Esophagus squamous epithelium (tissue), 5 donors: ENCODE measurements at places on chromosomes 2 and 18. TPM values are rescaled to one million over a fixed set of nuclear protein-coding genes. Genes with fewer than 3 reads are reported as not detected.

TM4SF20 gene
- not detected for total RNA-seq

SCN7A gene
- 0.99 TPM for total RNA-seq

GRCh38 chr2:178498137-178498536 lies 17.9 kb downstream of the PLEKHA3 start:
- H3K27ac ChIP-seq: no peak overlapping the region
- H3K4me3 ChIP-seq: no peak overlapping the region
- DNase-seq: no peak

KIAA2012 gene
- not detected for total RNA-seq

DNA sequence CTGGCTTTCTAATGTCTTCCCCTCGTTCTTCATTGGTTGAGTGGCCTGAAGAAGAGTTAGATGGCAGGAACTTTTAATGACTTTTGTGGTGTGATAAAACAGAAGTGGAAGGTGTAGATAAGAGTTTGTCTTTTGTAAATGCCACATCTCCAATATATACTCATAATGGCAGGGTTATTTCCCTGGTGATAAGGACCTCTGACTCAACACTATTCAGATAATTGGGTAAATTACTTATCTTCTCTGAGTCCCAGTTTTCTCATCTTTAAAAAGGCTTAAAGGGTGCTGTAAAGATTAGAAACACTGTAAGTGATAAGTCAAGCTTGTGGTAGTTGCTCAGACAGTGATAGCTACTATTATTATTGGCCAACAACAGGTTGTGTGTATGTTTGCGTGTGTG lies 9.5 kb downstream of the KLHL14 start:
- no peak overlapping the region for H3K4me3 ChIP-seq
- no peak for DNase-seq
- H3K27me3 ChIP-seq: no peaks in the 10 kb centered on the region
- no peaks in the 10 kb centered on the region for H3K4me1 ChIP-seq

- no peak for DNase-seq
- no peaks in the 10 kb centered on the region for H3K36me3 ChIP-seq
- H3K4me3 ChIP-seq: no peak overlapping the region
These were observed 125.6 kb downstream of the GRB14 start for GRCh38 chr2:164495491-164496223.

DNA sequence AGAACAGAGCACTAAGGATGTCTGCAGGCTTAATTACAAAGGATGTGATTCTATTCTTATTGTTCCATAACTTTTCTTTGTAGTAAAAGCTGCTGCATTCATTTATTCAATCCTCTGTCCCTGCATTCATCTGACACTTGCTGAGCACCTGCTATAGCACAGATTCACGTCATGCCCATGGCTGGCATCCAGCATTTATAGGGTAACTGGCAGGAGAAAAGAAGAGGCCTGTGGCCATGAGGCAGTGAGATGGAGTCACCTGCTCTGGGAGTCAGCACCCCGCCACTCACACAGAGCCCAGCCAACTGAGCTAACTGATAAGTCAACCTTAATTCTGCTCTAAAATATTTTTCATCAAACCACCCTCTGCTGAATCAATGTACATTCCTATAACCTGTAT lies 18.3 kb upstream of the CDC42EP3 start:
- H3K27me3 ChIP-seq: no peaks in the 10 kb centered on the region
- no peak overlapping the region for H3K4me3 ChIP-seq
- no peak overlapping the region for H3K27ac ChIP-seq
- no peaks in the 10 kb centered on the region for H3K36me3 ChIP-seq

GRCh38 chr2:153227981-153228380 lies 250.6 kb downstream of the RPRM start:
- no peaks in the 10 kb centered on the region for H3K36me3 ChIP-seq
- no peaks in the 10 kb centered on the region for H3K27me3 ChIP-seq
- H3K27ac ChIP-seq: no peak overlapping the region

DNA sequence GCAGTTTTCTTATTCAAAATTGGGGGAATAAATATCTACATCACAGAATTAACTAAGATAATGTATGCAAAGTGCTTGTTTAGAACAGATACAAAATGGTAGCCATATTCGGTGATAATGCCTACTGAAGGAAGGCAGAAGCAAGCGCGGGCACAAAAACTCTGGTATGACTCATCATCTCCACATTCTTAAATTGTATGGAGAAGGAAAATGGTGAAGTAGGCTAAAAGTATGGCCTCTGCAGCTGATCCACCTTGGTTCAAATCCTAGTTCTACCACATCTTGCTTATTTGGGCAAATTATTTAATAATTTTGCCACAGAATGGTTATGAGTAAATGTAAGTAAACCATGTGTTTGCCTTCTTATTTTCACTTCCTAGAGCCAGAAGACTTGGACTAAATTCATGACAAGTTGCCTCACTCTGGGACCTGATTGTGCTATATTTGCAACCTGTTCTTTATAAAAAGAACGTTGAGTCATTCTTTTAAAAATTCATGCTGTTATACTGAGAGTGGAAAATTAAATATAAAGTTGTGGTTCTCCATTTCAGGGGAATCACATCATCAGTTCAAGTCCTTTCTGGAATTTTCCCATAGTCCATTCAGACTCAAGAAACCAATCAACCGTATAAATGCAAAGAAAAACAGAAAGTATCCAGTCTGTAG lies 9.0 kb upstream of the CDK15 start:
- H3K36me3 ChIP-seq: no peaks in the 10 kb centered on the region
- H3K4me1 ChIP-seq: no peaks in the 10 kb centered on the region
- no peak for DNase-seq
- no peak overlapping the region for H3K27ac ChIP-seq

DNA sequence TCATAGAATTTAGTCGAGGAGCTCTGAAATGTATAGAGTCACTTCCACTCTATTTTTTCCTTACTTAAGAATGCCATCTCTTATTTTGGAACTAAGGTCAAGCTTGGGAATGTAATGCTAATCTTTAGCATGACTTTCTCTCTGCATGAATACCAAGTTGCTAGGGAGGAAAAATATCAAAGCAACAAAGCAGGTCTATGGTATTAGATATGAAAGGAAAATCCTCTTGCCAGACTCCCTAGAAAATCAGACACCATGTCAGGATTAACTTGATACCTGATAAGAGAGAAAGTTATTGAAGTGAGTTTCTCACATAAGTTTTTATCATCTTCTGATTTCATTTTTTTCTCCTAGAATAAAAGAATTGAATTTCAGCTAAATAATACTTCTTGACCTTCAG lies 341.7 kb upstream of the ZNF804A start:
- no peaks in the 10 kb centered on the region for H3K36me3 ChIP-seq
- DNase-seq: no peak

- H3K27me3 ChIP-seq: no peaks in the 10 kb centered on the region
- no peak for DNase-seq
- H3K27ac ChIP-seq: no peak overlapping the region
- no peak overlapping the region for H3K4me3 ChIP-seq
- H3K36me3 ChIP-seq: no peaks in the 10 kb centered on the region
These were observed 32.3 kb upstream of the ZBTB7C start for GRCh38 chr18:48441405-48441881.

GRCh38 chr2:149692961-149693396 lies 105.4 kb upstream of the MMADHC start:
- no peaks in the 10 kb centered on the region for H3K27me3 ChIP-seq
- H3K4me3 ChIP-seq: no peak overlapping the region
- no peaks in the 10 kb centered on the region for H3K36me3 ChIP-seq

RIT2 gene
- total RNA-seq: not detected

HOXD1 gene
- total RNA-seq: not detected

DNA sequence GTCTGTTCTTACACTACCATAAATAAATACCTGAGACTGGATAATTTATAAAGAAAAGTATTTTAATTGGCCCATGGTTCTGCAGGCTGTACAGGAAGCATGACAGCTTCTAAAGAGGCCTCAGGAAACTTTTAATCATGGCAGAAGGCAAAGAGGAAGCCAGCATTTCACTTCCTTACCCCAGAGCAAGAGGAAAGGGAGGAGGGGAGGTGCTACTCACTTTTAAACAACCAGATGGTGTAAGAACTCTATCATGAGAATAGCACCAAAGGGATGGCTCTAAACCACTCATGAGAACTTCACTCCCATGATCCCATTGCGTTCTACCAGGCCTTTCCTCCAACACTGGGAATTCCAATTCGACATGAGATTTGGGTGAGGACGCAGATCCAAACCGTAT lies 344.4 kb upstream of the SLC39A10 start:
- H3K4me3 ChIP-seq: no peak overlapping the region
- no peaks in the 10 kb centered on the region for H3K36me3 ChIP-seq
- no peaks in the 10 kb centered on the region for H3K4me1 ChIP-seq
- DNase-seq: no peak
- no peak overlapping the region for H3K27ac ChIP-seq

GRCh38 chr2:211724933-211725332 lies 813.7 kb downstream of the ERBB4 start:
- no peak overlapping the region for H3K4me3 ChIP-seq
- no peaks in the 10 kb centered on the region for H3K4me1 ChIP-seq
- DNase-seq: no peak
- H3K36me3 ChIP-seq: no peaks in the 10 kb centered on the region
- H3K27me3 ChIP-seq: no peaks in the 10 kb centered on the region

GRCh38 chr2:71498261-71498701 lies 44.9 kb downstream of the DYSF start:
- no peaks in the 10 kb centered on the region for H3K36me3 ChIP-seq
- no peaks in the 10 kb centered on the region for H3K27me3 ChIP-seq
- H3K4me3 ChIP-seq: no peak overlapping the region
- peak overlapping the region; percentile 30 for H3K27ac ChIP-seq
- H3K4me1 ChIP-seq: no peaks in the 10 kb centered on the region

- H3K4me1 ChIP-seq: no peaks in the 10 kb centered on the region
- no peak overlapping the region for H3K27ac ChIP-seq
- H3K36me3 ChIP-seq: no peaks in the 10 kb centered on the region
- DNase-seq: no peak
- H3K4me3 ChIP-seq: no peak overlapping the region
- no peaks in the 10 kb centered on the region for H3K27me3 ChIP-seq
These were observed 173.5 kb upstream of the CTAGE1 start for GRCh38 chr18:22591222-22591621.

DNA sequence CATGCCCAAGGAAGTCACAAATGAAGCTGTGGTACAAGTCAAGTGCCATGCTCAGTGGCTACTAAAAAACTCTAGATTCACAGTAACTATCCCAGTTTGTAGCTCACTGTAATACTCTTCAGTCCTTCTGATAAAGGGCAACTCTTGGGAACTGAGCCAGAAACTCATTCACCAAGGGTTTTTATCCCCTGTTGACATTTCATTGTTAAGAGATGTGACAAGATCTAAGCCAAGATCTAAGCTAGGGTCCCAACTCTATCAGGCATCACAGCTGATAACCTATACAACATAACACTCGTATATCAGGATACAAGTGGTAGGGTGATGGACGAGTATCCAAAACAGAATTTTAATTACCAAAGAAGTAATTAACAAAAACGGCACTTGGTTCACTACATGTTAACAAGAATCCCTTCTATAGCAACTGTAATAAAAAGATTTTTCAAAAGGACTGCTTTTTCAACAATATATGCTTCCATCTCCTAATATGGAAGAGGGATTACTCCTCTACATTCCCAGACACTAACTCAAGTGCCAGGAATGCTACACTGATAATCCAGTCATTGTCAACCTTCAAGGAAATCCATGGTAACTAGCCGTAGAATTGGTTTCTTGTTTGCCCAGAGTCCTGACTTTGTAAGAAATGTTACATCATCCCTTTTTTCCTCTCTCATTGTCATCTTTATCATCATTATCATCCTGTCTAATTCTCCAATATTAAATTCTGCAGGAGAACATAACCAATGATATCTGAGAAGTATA lies 111.7 kb downstream of the CDH2 start:
- no peak for DNase-seq
- no peaks in the 10 kb centered on the region for H3K36me3 ChIP-seq
- no peaks in the 10 kb centered on the region for H3K4me1 ChIP-seq
- no peak overlapping the region for H3K27ac ChIP-seq

GRCh38 chr2:11573418-11574175 lies 39.8 kb downstream of the GREB1 start:
- no peaks in the 10 kb centered on the region for H3K36me3 ChIP-seq
- H3K27ac ChIP-seq: no peak overlapping the region
- no peak for DNase-seq
- H3K27me3 ChIP-seq: peaks cover 8% of the 10 kb centered on the region

GRCh38 chr18:43719267-43719795 lies 442.0 kb upstream of the SYT4 start:
- H3K36me3 ChIP-seq: no peaks in the 10 kb centered on the region
- no peak overlapping the region for H3K4me3 ChIP-seq
- no peaks in the 10 kb centered on the region for H3K4me1 ChIP-seq

GRCh38 chr2:233174137-233174536 lies 77.3 kb upstream of the ATG16L1 start:
- no peaks in the 10 kb centered on the region for H3K4me1 ChIP-seq
- no peak for DNase-seq
- H3K4me3 ChIP-seq: no peak overlapping the region
- H3K36me3 ChIP-seq: peaks cover 50% of the 10 kb centered on the region
- no peaks in the 10 kb centered on the region for H3K27me3 ChIP-seq

DNA sequence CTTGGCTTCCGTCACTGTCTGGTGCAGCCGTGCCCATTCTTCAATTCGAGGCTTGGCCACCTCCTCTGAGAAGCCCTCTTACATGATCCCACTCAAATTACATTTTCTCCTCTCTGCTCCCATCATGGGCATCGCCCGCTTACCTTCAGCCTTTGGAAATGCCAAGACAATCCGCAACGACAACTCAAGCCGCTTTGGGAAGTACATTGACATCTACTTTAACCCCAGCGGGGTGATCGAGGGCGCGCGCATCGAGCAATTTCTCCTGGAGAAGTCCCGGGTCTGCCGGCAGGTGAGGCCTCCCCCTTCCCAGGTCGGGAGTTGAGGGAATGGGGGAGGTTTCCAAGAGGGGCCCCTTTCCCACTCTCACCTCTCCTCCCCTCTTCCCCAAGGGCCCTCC lies 38.3 kb downstream of the MYO7B start:
- no peak overlapping the region for H3K4me3 ChIP-seq
- no peaks in the 10 kb centered on the region for H3K27me3 ChIP-seq
- no peak overlapping the region for H3K27ac ChIP-seq
- DNase-seq: no peak
- H3K36me3 ChIP-seq: no peaks in the 10 kb centered on the region

MYO5B gene
- 59.3 TPM for total RNA-seq

RAX gene
- total RNA-seq: not detected

SLC40A1 gene
- total RNA-seq: 34.1 TPM

DNA sequence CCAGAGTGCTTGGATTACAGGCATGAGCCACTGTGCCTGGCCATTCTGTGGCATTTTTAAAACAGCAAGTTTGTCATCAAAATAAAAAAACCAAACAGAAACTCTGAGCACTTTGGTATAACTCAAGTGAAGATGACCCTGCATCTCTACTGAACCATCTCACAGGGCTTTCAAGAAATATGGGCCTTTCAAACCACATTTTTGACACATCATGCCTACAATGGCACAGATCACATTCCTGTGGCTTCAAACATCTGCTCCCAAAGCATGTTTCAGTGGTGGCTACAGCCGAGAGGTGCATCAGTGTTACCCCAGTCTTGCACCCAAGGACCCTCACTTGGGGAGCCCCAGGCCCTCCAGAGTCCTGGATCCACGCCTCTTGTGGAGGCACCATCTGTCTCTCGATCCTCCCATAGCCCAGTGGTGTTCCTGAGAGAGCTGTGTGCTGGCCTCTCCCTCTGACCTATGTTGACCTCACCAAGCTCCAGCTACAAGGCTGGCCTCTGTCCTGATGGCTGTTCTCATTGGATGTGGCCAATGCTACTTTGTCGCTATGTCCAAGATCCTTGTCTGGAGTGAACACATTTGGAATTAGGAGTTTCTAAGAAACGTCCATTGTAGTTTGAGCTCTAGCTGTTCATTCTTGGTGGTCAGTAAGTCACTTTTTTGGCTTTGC lies 55.2 kb upstream of the RALBP1 start:
- H3K4me3 ChIP-seq: no peak overlapping the region
- H3K27me3 ChIP-seq: no peaks in the 10 kb centered on the region
- no peak overlapping the region for H3K27ac ChIP-seq
- H3K4me1 ChIP-seq: peaks cover 6% of the 10 kb centered on the region
- no peak for DNase-seq
- no peaks in the 10 kb centered on the region for H3K36me3 ChIP-seq
